ENCODE measurements at places on chromosomes 4 and X.

DNA sequence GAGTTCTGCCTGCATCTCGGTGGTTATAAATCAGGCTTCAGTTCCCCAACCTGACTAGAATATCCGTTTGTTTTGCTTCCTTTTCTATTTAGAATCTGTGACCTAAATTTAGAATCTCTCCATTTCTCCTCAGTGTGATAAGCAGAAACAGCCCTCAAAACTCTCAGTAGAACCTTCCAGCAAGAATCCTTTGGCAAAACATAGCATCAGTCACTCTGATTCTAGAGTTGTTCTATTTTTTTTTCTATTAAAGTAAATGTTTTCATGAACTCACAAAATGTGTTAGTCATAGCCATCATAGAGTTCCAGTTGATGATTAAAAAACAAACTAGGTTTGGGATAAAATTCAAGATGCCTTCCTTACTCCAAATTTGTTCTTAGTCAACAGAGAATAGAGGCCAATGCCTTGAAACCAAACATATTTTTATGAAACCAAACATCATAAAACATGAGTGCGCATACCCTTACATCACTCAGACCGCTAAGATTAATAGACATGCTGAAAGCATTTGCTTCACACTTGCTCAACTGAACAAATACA, 13.2 kb upstream of the C1QTNF7 start:
- DNase-seq: no peak

DNA sequence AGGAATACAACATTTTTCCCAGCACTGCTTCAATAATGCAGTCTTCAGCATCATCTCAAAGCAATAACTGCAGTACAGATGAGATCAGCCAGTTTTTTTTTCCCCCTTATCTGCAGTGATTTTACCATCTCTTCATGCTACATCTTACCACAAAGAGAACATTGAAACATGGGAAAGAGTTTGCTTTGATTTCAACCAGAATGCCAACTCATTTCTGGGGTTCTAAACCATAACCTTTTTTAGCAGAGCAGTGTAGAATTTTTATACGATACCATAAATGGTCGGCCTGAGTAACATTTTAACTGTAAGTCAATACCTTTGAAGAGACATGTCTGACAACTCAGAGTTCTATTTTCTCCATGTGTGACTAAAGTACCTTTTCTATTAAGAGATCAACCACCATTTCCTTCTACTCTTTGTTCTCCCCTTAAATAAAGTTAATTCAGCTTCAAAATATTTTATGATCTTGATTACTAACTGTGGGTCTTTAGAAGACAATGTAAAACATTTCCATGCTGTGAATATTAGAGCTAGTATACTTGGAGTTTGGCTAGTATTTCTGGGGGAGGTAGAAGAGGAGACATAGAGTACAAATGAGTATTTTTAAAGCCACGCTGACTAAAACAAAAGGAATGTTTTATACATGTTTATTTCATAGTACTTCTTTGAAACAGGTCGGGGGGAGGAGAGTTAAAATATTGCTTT, 69.1 kb downstream of the TET2 start:
- DNase-seq: no peak

DNA sequence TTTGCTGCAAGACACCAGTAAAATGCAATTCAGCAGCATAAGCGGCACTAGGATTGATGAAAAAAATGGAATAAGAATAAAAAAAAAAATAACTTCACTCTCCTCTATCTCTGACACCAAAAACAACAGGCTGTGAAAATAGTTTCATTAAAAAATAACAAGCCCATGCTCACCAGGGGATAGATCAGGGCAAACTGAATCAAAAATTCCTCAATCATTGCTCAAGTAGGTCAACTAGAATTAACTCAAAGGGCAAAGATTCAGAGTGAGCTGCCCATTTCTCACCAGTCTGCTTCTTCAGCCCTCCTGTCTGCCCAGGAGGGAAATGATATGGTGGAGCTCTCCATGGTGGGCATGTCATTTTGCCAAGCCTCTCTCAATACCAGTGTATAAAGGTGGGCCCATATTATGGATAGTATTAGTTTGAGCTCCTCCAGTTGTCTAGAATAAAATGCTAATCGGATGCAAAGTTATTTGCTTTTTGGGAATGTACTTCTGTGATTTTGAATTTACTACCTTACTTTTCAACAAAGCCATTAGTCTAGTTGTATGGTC, 153.9 kb downstream of the UNC5C start:
- no peak for DNase-seq

GRCh38 chrX:47523297-47523696, 37.7 kb upstream of the ARAF start:
- DNase-seq: peak; percentile 84

- no peak for DNase-seq
Measured at GRCh38 chrX:55102754-55103153, 13.9 kb downstream of the PAGE2 start.

DNA sequence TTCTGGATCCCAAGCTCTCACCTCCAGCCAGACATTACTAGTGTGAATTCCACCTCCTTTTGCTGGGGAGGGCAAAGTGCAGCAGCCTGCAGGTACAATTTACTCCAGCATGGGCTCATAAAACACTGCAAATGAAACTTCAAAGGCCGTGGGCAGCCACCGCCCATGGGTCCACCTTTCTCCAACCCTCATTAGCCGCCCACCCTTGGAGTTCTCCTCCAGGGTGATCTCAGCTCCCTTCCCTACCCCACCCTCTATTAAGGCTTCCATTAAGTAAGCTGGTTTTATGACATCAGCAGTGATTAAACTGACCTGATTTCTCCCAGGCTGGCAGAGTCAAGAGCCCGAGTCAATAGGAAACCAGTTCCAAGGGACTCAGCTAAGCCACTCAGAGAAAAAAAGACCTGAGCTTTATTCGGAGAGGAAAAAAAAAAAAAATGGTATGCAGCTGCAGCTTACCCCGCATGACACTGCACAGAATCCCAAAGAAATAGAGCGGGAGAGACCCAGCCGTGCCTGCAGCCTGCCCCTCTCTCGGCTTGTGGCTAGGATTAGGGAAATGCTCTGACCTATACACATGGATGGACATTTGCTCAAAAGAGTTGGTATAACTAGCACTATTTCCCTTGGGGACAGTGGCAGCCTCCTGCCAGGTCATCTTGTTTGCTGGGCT, 319.6 kb downstream of the PTTG2 start:
- no peak for DNase-seq

- DNase-seq: no peak
Measured at GRCh38 chr4:73028621-73029020, 40.9 kb downstream of the COX18 start.

DNA sequence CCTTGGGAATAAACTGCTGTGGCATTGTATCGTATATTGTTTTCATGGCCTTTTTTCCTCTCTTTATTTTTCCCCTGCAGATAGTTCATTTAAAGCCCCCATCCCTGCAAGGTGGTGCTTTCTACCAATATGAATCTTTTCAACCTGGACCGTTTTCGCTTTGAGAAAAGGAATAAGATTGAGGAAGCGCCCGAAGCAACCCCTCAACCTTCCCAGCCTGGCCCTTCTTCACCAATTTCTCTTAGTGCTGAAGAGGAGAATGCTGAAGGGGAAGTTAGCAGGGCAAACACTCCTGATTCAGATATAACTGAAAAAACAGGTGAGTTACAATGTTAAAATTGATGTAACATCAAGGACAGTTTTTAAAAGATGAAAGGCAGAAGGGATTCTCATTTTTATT, 601 bp downstream of the SMARCAD1 start:
- DNase-seq: no peak

GRCh38 chrX:18643243-18643642, 28.7 kb downstream of the RS1 start:
- DNase-seq: no peak

DNA sequence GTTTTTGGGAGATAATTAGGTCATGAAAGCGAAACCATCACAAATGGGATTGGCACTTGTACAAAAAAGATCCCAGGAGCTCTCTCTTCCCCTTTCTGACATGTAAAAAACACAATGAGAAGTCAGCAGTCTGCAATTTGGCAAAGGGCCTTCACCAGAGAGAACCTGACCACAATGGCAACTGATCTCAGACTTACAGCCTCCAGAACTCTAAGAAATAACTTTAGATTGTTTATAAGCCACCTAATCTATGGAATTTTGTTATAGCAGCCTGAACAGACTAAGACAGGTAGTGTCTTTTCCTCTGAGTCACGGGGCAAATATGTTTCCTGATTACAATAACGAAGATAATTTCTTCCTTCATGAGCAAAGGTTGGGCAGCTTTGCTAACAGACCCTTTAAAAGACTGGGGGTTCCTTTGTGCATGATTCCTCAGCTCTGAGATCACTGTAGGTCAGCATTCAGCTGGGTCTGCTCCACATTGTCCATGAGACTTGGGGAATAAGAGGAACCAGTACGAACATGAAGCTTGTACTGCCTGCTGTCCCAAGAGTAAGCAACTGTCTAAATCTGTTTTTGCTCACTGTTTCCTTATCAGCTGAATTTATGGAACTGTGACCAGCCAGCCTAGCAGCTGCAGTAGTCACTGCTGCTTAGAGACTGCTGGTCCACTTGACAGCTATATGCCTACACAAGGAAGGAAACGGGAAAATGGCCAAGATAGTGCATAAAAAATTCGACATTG, 191.6 kb downstream of the ANAPC10 start:
- no peak for DNase-seq

GRCh38 chr4:77193046-77193445, 36.0 kb downstream of the CCNG2 start:
- DNase-seq: no peak

GRCh38 chr4:163107754-163108153, 58.9 kb downstream of the NAF1 start:
- no peak for DNase-seq

- no peak for DNase-seq
Measured at GRCh38 chrX:12890467-12890866, 16.0 kb upstream of the TLR8 start.
